HuH-7 (cell line): ENCODE measurements at places on chromosomes 7 and 10.

GRCh38 chr7:28390426-28390825, 21.9 kb upstream of the CREB5 start:
- no peak for DNase-seq

DNA sequence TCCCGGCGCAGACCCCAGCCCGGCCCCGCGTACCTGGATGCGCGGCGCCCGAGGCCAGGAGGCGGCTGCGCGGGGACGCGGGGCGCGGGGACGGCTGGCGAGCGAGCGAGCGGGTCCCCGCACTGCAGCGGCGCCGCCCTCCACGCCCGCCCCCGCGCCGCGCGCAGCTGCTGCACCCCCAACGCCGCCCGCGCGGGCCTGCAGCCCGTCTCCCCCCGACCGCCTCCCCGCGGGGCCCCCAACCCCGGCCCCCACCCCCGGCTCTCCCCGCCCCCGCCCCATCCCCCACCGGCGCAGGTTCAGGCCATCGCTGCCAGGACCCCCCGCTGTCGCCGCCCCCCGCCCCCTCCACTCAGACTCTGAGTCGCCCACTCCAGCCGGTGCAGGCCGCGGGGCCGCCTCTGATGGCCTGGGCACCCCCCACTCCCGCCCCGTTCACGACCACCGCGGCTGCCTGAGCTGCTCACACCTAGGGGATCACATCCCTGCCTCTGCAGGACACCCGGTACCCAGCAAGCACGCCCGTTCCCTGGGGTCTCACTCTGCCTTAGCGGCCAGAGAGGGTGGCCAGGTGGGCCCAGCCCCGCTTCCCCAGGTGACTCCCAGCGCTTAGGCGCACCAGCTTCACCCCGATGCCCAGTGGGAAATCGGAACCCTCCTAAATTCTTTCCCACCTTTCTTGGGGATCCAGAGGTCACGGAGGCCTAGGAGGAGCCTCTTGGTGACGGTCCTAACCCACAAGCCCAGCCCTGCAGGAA, 13.9 kb upstream of the DNAAF5 start:
- no peak for DNase-seq

DNA sequence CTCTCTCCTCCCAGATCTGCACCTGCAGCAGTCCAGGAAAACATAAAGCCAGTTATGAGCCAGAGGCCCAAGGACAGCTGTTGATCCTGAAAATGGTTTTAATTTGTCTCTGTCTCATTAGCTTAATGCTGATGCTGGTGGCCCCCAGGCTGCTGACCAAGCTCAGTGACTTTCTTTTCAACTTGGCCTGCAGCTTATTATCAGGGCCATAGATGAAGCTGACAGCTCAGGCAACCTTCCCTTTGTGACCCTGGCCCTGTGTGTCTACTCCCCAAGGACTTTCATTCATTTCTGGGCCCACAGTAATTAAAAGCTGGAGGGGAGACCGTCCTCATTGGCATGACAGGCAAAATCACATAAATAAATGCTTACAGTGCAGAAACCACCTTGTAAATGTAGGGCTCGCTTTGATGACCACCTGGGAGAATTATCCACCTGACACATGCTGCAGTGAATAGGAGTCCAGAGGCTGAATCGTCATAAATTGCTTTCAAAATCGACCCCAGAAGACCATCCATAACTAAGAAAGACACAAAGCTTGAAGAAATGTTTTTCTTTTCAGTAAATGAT, 138.5 kb downstream of the NPY start:
- DNase-seq: no peak

GRCh38 chr10:96585736-96586418, 935 bp downstream of the TM9SF3 start:
- no peak for DNase-seq

- DNase-seq: no peak
Measured at GRCh38 chr10:51620131-51620530, 79.3 kb downstream of the CSTF2T start.

GRCh38 chr7:138478499-138478908, 18.4 kb downstream of the TRIM24 start:
- DNase-seq: no peak

DNA sequence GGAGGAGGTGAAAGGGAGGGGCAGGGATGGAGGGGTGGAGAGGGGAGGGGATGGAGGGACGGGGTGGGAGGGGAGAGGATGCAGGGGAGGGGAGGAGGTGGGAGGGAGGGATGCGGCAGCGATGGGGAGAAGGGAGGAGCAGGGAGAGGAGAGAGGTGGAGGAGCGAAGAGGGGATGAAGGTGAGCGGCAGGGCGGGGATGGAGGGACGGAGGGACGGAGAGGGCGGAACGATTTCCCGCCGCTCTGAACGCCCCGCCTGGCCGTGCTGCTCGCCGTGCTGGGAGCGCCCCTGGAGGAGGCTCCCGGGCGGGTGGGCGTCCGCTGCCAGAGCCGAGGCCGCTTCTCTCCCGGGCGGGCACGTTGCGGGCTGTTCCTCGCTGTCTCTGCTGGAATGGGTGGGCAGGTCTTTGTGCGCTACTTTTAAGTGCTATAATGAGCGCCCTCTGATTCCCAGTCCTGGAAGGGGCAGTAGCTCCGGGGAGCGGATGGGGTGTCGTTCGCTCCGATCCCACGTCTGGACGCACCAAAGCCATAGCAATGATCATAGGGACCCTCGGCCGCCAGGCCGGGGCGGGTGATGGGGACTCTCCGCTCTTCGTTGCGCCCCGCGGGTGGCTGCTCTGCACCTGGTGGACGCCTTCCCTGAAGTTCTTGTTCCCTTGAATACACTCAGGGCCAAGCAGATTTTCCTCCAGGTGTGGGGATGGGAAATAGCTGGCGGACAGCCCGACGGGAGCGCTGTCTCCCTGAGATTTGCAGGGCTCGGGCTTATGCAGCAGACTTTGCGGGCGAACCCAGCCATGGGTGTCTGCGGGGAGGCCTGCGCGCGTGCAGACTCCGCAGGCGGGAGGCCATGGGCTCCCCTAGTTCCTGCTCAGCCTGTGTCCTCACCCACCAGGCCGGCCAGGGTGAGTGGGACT, 81.1 kb upstream of the CPXM2 start:
- DNase-seq: no peak

DNA sequence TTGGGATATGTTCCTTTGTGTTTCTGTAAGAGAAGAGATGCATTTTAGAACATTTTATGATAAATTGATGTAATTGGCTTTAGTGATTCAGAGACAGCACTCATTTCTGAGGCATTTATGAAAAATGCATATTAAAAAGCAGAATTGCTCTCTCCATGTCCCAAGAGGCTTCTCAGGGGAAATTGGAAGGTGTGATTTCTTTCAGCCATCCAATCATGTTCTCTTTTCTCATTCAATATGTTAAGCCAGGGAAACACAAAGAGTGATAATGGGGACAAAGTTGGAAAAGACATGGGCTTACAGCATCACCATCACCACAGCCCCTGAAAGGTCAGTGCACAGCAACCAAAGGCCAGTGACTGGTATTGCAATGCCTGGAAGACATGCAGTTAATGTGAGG, 129.9 kb upstream of the COL1A2 start:
- DNase-seq: no peak

GRCh38 chr10:6409971-6410643, 170.0 kb downstream of the PRKCQ start:
- no peak for DNase-seq

- DNase-seq: no peak
Measured at GRCh38 chr7:141610671-141611070, 59.5 kb downstream of the AGK start.

DNA sequence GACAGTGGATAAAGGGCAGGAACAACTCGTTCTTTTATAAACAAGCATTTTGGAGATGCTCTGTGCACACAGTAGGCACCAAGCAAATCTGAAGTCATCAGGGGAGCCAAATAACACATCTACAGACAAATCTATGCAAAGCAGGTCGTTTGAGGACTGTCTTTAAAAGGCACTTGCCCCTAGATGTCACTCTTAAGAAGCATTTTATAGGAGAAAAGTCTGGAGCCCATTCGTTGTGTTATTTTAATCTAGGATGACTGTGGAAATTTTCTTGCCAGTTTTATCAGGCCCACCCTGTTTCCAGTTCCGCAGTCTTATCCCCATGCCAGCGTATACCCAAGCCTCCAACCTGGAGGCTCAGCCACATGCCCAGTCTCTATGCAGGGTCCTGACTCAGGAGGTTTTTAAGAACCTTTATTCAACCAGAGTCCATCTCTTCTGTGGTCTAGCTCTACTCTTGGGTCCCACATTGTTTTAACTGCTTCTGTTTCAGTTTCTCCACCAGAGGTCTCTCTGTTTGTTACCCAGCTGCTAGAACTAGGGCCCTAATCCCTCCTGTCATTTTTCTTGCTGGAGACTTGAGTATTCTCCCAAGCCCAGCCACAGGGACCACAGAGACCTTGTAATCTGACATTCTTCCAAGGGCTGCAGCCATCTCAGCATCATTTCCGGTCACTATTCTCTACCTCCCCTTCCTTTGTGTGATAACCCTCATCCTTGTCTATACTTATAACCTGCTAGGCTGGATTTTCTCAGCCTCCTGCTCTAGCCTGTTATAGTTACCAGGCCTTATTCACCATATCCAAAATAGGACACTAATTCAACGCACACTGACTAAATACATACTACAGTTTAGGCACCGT, 26.7 kb downstream of the PIK3CG start:
- DNase-seq: no peak

- DNase-seq: no peak
Measured at GRCh38 chr7:30899630-30900029, 12.0 kb upstream of the AQP1 start.

GRCh38 chr7:148628011-148628410, 37.4 kb downstream of the C7orf33 start:
- DNase-seq: no peak

- DNase-seq: peak; percentile 82
Measured at GRCh38 chr7:76260171-76260703, 42.2 kb upstream of the HSPB1 start.

DNA sequence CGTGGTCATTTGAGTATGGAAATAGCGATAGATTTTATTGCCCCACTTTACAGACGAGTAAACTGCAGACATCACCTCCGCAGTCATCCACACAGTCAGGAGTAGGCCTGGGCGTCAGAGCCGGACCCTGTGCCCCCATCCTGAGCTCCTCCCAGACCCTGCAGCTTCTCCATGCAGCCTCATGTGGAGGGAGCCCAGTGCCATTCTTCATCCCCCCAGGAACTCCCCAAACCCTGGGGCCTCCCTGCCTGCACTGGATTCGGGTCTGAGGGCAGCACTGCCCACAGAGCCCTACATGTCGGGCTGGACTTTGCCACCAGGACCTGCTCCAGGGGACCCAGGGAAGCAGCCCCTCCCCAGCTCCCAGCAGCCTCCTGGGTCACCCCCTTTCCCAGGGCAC, 100.8 kb downstream of the MKI67 start:
- no peak for DNase-seq

DNA sequence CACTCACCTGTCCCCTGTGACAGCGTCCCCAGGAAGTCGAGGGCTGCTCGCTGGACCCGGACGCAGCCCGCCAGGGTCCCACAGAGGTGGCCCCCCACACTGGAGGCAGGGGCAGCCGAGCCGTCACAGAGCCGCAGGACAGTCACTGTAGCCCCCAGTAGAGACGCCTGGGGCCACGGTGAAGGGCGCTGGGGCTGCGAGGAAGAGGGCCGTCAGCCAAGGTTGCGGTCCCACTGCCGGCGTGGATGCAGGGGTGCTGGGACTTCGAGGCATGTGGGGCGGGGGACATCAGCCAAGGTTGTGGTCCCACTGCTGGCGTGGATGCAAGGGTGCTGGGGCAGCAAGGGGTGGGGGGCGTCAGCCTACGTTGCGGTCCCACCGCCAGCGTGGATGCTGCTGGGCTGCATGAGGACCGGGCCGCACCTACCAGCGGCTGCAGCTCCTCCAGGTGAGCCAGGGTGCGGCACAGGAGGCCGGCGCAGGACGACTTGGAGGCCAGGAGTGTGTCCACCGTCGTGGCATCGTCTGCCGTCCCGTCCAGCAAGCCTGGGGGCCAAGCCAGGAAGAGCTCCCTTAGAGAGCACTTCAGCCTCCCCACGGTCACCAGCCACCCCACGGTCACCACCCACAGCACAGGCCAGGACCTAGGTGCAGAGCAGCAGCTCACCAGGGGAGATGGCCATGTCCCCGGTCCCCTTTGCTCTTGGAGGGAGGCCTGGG, 13.9 kb downstream of the BRAT1 start:
- no peak for DNase-seq

DNA sequence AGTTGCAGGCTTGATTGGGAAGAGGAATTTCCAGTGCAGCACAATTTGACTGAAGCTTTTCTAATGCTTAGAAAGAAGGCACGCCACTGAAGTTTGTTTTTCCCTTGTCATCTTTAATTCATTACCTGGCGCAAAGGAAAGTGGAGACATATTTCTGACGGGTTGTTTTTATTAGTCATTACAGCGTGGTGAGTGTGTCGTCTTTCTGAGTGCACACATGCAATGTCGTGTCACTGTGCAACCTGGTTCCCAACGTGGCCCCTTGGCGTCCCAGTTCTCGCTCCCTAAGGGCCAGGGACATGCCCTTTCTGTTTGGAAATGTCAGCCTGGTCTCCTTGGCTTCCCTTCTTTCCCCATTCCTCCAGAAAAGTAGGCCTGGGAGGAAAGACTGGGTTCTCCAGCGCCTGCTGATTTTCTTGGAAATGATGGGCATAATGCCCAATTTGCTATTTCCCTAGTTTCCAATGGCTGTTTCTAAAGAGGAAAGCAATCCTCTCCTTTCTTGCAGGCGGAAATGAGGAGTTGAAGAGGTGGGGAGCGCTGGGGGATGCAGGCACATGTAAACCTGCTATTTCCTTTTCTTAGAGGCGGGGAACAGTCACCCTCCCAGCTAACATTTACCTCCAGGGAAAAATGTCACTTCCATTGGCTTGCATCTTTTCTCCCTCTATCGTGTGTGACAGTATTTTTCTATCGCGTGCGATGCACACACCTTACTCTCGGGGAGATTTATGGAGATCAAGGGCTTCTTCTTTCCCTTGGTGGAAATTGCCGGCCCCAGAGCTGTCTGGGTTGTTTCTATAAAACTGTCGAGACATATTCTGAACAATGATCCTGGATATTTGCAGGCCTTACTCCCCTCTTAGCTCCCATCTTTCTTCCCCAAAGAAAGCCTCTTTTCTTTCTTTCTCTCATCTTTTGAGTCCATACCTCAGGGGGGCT, 249.8 kb downstream of the ARHGAP12 start:
- DNase-seq: no peak

GRCh38 chr10:49760789-49761188, 1.3 kb downstream of the OGDHL start:
- no peak for DNase-seq

- no peak for DNase-seq
Measured at GRCh38 chr7:155885167-155886155, 73.2 kb upstream of the SHH start.
